ENCODE measurements at places on chromosomes 11 and 22. TPM values are rescaled to one million over a fixed set of nuclear protein-coding genes. Genes with fewer than 3 reads are reported as not detected.

GRCh38 chr11:30434901-30435300 lies 112.0 kb downstream of the ARL14EP start:
- no peak for DNase-seq
- H3K27me3 ChIP-seq: no peaks in the 10 kb centered on the region
- no peaks in the 10 kb centered on the region for H3K4me1 ChIP-seq
- H3K27ac ChIP-seq: no peak overlapping the region
- H3K36me3 ChIP-seq: no peaks in the 10 kb centered on the region
- no peak overlapping the region for H3K4me3 ChIP-seq

DNA sequence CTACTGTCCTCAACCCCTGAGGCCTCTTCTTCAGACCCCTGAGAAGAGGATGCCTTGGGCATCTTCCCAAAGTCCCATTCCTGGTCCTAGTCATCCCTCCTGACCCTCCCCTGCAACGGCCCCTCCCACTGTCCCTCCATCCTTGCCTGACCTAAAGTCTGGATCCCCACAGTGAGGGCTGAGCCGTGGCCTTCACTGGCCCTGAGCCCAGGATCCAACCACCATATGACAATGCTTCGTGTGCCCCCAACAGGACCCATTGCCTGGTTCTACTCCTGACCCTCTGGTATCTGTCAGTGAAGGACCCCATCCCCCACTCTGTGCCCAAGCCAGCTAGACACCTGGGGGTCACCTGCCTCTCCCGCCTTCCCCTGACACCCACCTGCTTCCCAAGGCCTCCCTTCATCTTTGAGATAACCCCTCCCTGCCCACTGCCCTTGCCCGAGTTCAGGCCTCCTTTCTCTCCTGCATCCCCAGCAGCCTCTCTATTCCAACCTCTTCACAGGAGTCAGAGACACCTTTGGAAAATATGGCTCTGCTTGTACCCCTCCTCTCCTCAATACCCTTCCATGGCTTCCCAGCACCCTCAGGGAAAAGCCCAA lies 48.0 kb downstream of the LRRC32 start:
- no peaks in the 10 kb centered on the region for H3K27me3 ChIP-seq
- no peak overlapping the region for H3K4me3 ChIP-seq
- no peak overlapping the region for H3K27ac ChIP-seq

GRCh38 chr11:75237050-75237449 lies 3.5 kb upstream of the TPBGL start:
- H3K4me3 ChIP-seq: no peak overlapping the region
- H3K4me1 ChIP-seq: peaks cover 4% of the 10 kb centered on the region
- no peak overlapping the region for H3K27ac ChIP-seq
- no peak for DNase-seq
- peaks cover 35% of the 10 kb centered on the region for H3K27me3 ChIP-seq
- no peaks in the 10 kb centered on the region for H3K36me3 ChIP-seq

DNA sequence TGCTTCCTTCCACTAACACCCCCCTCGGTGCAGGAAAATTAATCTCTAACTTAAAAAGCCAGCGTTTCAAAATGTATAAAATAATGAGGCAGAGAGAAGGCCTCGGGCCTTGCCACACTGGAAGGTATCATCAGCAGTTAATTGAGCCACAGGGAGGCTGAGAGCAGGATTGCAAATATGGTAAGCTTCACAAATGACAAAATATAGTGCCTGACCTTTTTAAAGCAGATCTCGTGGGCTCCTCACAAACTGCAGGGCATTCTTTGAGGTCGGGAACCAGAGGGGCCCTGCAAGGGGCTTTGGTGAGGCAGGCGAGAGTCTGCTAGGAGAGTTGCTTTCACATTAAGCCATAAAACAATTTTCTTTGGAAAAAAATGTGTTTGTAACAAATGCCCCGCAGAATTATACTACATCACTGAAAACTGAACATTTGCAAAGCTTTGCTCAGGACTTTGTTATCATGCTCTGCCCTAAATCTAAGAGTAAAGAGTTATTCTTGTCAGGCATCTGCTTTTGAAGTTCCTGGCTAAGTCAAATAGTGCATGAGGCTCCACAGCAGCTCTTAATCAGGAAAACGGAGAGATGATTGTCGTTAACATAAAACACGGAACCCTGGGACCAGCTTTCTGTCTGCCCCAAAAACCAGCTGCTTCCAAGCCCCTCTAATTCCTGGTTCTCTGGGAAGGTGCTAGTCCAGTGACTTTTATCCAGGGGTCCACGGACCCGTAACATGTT lies 61.4 kb upstream of the SYT13 start:
- no peaks in the 10 kb centered on the region for H3K27me3 ChIP-seq
- DNase-seq: no peak
- no peaks in the 10 kb centered on the region for H3K36me3 ChIP-seq
- no peak overlapping the region for H3K4me3 ChIP-seq
- H3K4me1 ChIP-seq: peaks cover 4% of the 10 kb centered on the region

- H3K4me1 ChIP-seq: no peaks in the 10 kb centered on the region
- H3K36me3 ChIP-seq: no peaks in the 10 kb centered on the region
- DNase-seq: no peak
- no peak overlapping the region for H3K27ac ChIP-seq
These were observed 29.5 kb upstream of the HIPK3 start for GRCh38 chr11:33227578-33228261.

DNA sequence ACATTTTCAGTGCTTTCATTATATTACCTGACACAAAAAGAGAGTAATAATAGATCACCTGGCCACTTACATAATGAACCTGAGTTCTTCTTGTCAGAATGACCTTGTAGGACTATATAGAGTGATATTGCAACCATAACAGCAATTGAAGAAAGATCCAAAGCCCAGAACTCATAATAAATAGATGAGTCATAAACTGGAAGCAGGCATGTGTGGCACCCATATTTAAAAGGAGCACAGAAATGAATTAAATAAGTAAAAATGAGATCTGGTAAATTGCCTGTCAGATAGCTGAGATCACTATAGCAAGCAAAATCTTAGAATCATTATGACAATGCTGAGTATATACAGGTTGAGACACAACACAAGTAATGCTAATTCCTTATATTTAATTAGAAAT lies 331.8 kb downstream of the AASDHPPT start:
- no peak overlapping the region for H3K27ac ChIP-seq
- no peaks in the 10 kb centered on the region for H3K27me3 ChIP-seq
- H3K4me3 ChIP-seq: no peak overlapping the region
- H3K36me3 ChIP-seq: no peaks in the 10 kb centered on the region
- no peak for DNase-seq

GRCh38 chr22:44341431-44342346 lies 28.9 kb upstream of the SHISAL1 start:
- DNase-seq: no peak
- no peak overlapping the region for H3K27ac ChIP-seq

GRCh38 chr11:70935006-70935768 lies 317.2 kb downstream of the SHANK2 start:
- no peaks in the 10 kb centered on the region for H3K27me3 ChIP-seq
- no peak for DNase-seq
- H3K27ac ChIP-seq: no peak overlapping the region
- H3K36me3 ChIP-seq: no peaks in the 10 kb centered on the region
- no peak overlapping the region for H3K4me3 ChIP-seq

- peak overlapping the region; percentile 87 for H3K27ac ChIP-seq
- H3K27me3 ChIP-seq: no peaks in the 10 kb centered on the region
- peaks cover 57% of the 10 kb centered on the region for H3K4me1 ChIP-seq
- peaks cover 20% of the 10 kb centered on the region for H3K36me3 ChIP-seq
- H3K4me3 ChIP-seq: peak overlapping the region; percentile 55
- no peak for DNase-seq
These were observed 614 bp downstream of the NR1H3 start for GRCh38 chr11:47258317-47258902.

The ADAMTS15 gene
- 6.3 TPM for polyA plus RNA-seq

- peak; percentile 56 for DNase-seq
- peaks cover 3% of the 10 kb centered on the region for H3K4me1 ChIP-seq
- H3K36me3 ChIP-seq: no peaks in the 10 kb centered on the region
These were observed 41.5 kb upstream of the MS4A8 start for GRCh38 chr11:60657888-60658287.

The SYCE3 gene
- polyA plus RNA-seq: not detected

The SERHL2 gene
- polyA plus RNA-seq: 2.9 TPM

The SOX10 gene
- polyA plus RNA-seq: 8.8 TPM

DNA sequence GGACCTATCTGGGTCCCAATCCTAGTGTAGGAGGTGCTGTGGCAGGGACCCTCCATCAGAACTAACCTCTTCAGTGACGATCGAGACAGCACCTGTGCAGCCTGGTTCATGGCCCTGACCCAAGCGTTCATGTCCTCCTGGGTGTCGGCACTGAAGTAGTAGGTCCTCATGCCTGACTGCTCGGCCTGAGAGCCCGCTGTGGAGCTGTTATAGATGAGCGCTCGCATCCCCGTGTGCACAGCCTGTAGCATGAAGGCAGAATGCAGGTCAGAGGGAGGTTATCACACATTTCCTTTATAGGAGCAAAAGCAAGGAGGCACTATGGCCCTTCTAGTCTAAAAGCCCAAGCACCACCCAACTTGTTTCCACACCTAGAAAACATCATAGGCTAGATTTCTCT lies 103.0 kb downstream of the C11orf58 start:
- no peaks in the 10 kb centered on the region for H3K27me3 ChIP-seq
- H3K27ac ChIP-seq: no peak overlapping the region
- H3K36me3 ChIP-seq: peaks cover 54% of the 10 kb centered on the region
- H3K4me1 ChIP-seq: peaks cover 18% of the 10 kb centered on the region

GRCh38 chr11:117876341-117877119 lies at the start of gene FXYD6:
Gene FXYD6, minus strand, starts transcription at chr11:117876658. Its CDS starts 33,882 bp downstream, at chr11:117842776.
- H3K4me1 ChIP-seq: peaks cover 17% of the 10 kb centered on the region
- peak within 1 kb of the TSS; percentile 74 for H3K27ac ChIP-seq
- H3K27me3 ChIP-seq: peaks cover 71% of the 10 kb centered on the region
- H3K4me3 ChIP-seq: peak within 1 kb of the TSS; percentile 69
- peak; percentile 73 for DNase-seq
- no peaks in the 10 kb centered on the region for H3K36me3 ChIP-seq

GRCh38 chr22:50530877-50531545 lies 1.2 kb upstream of the TYMP start:
- peak; percentile 90 for DNase-seq
- H3K36me3 ChIP-seq: no peaks in the 10 kb centered on the region
- peaks cover 32% of the 10 kb centered on the region for H3K4me1 ChIP-seq
- peaks cover 45% of the 10 kb centered on the region for H3K27me3 ChIP-seq
- H3K4me3 ChIP-seq: peak overlapping the region; percentile 60

The APOL5 gene
- polyA plus RNA-seq: 0.03 TPM

DNA sequence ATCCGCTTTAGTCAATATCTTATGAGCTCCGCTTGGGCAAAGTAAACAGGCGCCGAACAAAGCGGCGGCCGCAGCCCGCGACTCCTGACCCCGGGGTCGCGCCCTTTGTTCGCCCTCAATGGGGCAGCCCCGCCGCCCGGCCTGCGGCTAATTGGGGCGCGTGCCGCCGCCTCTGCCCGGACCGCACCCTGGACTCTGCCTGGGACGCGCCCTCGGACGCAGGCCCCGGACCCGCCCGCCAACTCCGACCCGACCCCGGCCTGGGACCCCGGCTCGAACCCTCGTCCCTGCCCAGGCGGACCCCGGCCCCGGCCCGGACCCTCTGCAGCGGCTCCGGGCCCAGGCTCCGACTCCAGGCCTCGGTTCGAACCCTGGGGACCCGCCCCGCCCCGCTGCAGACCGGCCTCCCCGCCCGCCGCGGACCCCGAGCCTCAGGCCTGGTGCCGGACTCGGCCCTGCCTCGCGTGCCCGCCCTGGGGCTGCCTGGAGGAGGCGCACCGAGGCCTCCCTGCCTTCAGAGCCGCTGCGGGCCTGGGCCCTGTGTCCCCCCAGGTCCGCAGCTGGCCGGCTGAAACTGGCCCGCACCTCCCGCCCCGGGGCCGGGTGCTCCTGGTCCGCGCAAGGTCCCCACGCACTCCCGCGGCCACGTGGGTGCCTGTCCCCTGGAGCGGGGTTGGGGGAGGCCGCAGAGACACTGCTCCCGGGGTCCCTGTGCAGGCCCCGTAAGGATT lies 84.7 kb upstream of the WNT7B start:
- no peaks in the 10 kb centered on the region for H3K36me3 ChIP-seq
- H3K4me3 ChIP-seq: no peak overlapping the region
- H3K4me1 ChIP-seq: no peaks in the 10 kb centered on the region
- peaks cover 84% of the 10 kb centered on the region for H3K27me3 ChIP-seq
- no peak for DNase-seq
- H3K27ac ChIP-seq: no peak overlapping the region

DNA sequence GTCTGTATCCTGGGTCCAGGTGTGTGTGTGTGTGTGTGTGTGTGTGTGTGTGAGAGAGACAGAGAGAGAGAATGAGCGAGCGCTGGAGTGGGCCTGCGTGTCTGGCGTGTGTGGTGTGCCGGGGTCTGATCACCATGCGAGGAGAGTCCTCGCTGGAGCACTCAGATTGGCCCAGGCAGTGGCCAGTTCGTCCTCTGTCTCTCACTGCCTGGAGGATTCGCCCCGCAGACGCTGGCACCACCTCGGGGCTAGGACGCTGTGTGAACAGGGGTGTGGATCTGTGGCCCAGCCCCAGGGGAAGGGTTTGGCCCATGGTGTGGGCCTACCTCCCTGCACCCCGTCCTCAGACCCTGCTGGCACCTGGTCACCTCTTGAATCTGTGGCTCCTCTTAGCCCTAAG lies 11.6 kb upstream of the CACNA1I start:
- H3K27ac ChIP-seq: no peak overlapping the region
- H3K4me1 ChIP-seq: peaks cover 8% of the 10 kb centered on the region
- no peak for DNase-seq
- H3K36me3 ChIP-seq: no peaks in the 10 kb centered on the region
- no peak overlapping the region for H3K4me3 ChIP-seq

- H3K4me1 ChIP-seq: no peaks in the 10 kb centered on the region
- H3K36me3 ChIP-seq: no peaks in the 10 kb centered on the region
- DNase-seq: no peak
- H3K27ac ChIP-seq: no peak overlapping the region
- H3K4me3 ChIP-seq: no peak overlapping the region
These were observed 104.2 kb downstream of the MTNR1B start for GRCh38 chr11:93073508-93074280.

Data from large intestine (tissue), 12 donors.